ENCODE measurements at places on chromosomes 13 and 19.

DNA sequence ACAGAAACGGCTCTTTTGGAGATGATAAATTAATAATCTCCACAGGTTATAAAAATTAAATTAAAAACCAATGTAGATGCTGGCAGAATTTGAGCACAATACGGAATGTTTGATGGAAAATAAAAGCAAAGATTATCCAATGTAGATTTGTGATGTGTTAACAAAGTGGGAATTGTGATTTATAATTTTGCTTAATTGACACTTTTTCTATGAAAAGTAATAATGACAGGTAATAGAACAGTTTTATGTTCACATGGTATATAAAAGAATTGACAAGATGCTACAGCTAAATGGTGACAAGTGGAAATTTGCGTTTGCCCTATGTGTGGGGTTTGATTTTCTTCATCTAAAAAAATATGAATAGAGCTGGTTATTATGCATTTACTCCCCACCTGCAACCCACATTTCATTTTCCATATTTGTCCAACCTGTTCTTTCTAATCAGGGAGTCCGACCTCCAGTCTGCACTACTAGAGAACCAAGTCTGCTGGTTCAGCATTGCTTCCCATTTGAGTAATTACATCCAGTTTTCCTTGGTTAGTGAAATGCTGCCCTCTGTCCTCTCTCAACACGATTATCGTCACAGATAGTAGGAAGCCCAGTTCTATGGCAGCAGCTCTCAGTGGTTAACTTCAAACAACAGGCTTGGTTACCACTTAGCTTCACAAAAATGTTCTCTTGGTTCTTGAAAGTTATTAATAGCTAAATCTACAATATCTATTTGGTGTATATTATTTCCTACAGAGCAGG, 61.4 kb upstream of the SLITRK1 start:
- no peak for DNase-seq

- DNase-seq, result no peak
Observed at GRCh38 chr13:106499896-106500295, 35.6 kb downstream of the EFNB2 start.

- DNase-seq, result no peak
Observed at GRCh38 chr13:105937451-105937850, 598.0 kb downstream of the EFNB2 start.

DNA sequence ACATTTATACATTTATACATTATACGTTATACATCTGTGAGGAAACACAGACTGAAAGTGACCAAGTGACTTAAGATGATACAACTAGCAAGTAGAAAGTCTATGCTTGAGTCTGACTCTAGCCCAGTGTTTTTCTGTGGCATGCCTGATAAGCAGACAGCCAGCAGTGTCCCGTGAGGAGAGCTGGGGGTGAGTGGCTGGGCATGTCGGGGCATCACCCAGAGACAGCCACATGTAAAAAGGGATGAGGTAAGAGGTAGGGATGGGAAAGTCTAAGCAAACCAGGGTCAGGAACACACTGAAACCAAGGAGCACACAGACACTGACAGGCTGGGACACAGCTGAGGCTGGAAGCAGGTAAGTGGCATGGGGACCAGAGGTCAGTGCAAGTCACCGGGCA, 333.2 kb downstream of the FOXO1 start:
- DNase-seq, result no peak

- no peak for DNase-seq
Observed at GRCh38 chr13:109436055-109436622, 350.2 kb downstream of the IRS2 start.

- no peak for DNase-seq
Observed at GRCh38 chr19:2315818-2316353, 7.9 kb upstream of the LINGO3 start.

DNA sequence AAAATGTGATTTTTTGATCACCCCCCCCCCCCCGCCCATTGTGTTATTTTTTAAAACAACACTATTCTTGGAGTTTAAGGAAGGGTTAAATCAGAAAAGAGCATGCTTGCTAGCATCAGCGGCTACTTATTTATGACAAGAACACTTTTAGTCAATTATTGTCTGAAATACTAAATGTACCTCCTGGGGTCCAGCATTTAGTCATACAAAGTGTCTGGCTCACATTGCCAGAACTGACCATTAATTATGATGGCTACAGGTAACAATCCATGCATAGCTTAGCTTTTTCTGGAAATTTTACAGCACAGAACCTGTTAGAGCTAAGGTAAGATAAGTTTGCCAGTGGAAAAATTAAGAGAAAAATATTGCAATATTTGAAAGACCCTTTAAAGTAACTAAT, 90.1 kb downstream of the PCDH9 start:
- no peak for DNase-seq

GRCh38 chr19:14375055-14375581, 6.1 kb upstream of the ADGRE5 start:
- no peak for DNase-seq

- DNase-seq, result no peak
Observed at GRCh38 chr19:8663920-8664670, 33.7 kb downstream of the NFILZ start.
